ENCODE measurements at places on chromosomes 11 and 22.

GRCh38 chr11:62141111-62142042 lies 17.6 kb downstream of the INCENP start:
- no peak for DNase-seq

- DNase-seq = no peak
Measured at GRCh38 chr11:113397212-113397611, 9.6 kb downstream of the ANKK1 start.

GRCh38 chr22:28053896-28054818 lies 135.1 kb upstream of the PITPNB start:
- DNase-seq = no peak

GRCh38 chr22:17086296-17086695 lies 1.5 kb downstream of the IL17RA start:
- DNase-seq = no peak

- DNase-seq = no peak
Measured at GRCh38 chr22:36330655-36331305, 57.0 kb downstream of the MYH9 start.

GRCh38 chr22:43560651-43561050 lies 148.8 kb downstream of the MPPED1 start:
- DNase-seq = no peak

DNA sequence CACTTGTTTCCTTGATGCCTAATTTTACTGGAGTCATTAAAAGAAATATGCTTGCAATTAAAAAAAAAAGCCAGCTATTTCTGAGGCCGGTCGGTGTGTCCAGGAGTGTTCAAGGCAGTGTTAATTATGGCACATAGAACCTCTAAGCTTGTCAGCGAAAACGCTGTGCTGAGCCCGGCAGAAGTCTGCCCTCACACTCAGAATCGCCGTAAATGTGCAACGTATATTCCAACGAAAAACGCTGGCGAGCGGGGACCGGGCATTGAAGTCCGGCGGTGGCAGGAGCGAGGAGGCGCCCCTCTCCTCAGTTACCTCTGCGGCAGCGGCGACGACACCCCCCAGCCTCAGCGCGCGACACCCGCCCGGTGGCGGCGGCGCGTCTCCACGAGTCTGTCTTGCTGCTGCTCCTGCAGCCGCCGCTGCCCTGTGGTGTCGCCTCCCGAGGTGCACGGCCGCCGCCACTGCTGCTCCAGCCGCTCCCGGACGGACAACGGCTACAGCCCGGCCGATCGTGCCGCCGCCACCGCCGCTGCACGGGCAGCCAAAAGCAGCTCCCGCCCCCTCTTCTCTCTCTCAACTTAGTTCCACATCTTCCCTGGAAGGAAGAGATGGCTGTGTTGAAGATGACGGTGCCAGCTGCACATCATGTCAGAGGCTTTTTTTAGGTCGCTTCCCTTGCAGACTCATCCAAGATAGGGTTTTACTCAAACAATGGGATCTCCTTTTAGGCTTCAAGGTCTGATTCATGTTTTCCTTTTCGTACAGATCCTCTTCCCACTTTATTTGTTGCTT lies 56.0 kb downstream of the JAM3 start:
- no peak for DNase-seq

GRCh38 chr11:84626256-84626655 lies 1000.9 kb downstream of the DLG2 start:
- DNase-seq = no peak

DNA sequence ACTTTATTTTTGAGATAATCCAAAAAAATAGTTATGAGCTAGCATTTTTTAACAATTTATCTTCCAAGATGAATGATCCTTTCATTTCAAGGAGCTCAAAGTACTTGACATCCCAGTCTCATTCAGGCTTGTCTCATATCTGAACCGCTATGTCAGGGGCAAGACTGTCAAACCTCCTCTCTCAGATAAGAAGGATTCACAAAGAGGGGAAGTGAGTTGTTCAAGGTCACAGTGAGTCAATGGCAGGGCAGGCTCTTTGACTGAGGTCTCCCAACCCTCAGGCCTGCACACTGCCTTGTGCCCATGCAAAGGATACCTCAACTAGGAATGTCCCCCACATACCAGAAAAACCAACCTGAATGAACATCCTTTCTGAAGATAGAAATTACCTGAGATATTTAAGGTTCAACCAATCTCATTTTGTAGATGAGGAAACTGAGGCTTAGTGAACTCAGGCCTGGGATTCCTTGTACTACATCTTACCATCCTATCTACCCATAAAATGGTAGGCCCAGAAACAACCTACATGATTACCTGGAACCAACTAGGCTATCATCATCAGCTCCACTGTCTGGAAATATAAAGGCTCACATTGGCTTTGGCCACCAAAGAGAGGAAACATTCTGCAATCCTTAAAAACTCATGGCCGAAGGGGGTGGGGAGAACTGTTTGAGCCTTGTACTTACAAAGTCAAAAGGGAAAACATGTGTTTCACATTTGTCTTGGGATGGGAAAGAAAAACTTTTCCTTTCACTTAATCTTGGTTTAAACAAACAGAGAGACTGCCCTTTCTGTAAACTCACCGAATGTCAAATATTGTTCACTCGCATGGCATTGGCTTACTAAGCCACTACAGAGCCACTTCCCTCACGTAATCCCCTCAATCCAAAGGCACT lies 51.1 kb downstream of the LIF start:
- DNase-seq = no peak

DNA sequence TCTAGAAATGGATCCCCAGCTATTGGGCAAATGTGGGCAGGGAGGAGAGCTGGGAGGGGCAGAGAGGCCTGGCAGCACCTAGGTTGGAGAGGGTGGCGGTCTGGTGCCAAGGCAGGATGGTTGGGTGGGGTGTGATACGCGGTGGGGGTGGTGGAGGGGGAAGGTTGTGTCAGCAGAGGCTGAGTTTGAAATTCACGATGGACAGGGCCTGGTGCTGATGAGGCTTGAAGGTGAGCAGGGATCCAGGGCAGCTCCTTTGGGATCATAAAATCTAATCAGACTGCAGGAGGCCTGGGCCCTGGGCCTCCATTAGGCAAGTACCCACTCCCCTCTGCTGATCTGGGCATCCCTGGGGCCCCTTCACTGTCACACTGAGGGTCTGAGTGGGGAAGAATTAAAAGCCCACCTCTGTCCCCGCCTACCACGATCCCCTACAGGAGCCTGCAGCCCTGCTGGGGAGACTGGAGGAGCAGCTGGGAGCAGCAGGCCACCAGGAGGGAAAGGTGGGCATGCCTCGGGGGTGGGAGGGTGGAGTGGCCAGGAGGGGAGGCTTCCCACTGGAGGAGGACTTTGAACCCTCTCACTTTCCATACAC lies 24.0 kb downstream of the IGLL1 start:
- no peak for DNase-seq

- DNase-seq = peak; percentile 89
Measured at GRCh38 chr22:19522190-19522880, 1.9 kb downstream of the CLDN5 start.

- no peak for DNase-seq
Measured at GRCh38 chr11:21640491-21640890, 552.4 kb upstream of the ANO5 start.

- no peak for DNase-seq
Measured at GRCh38 chr22:47367993-47368945, 605.8 kb downstream of the TBC1D22A start.

- peak; percentile 54 for DNase-seq
Measured at GRCh38 chr11:73956876-73957653, 6.2 kb downstream of the DNAJB13 start.

DNA sequence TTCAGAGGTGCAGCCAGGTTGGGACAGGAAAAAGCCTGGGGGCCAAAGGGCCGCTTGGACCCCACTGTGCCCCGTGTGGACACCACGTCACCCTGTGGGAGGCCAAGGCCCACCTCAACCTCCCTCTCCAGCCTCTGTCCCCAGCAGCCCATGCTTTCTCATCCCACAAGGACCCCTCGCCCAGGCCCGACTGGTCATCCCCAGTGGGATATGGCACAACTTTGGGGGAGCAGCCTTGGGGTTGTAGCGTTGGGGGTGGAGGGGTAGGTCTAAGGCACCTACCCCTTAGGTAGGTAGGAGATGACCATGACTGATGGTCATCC lies 44.0 kb downstream of the IGF2 start:
- no peak for DNase-seq

- DNase-seq = no peak
Measured at GRCh38 chr22:27080863-27081262, 423.5 kb downstream of the MIAT start.

DNA sequence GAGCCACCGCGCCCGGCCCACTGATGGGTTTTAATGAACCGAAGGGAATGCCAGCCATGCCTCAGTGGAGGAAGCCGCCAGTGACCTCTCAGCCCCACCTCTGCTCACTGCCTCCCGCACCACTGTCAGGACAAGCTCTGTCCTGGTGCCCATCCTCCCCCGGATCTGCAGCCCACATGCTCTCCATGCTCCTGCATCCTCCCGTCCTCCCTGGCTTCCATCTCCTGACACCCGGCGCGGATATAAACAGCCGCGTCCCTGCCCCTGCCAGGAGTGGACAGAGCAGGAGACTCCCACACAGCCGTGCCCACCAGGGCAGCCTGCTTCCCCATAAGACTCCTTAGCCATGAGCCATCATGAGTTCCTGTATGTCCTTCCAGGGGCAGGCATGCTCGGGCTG lies 26.9 kb downstream of the MACROD1 start:
- no peak for DNase-seq

DNA sequence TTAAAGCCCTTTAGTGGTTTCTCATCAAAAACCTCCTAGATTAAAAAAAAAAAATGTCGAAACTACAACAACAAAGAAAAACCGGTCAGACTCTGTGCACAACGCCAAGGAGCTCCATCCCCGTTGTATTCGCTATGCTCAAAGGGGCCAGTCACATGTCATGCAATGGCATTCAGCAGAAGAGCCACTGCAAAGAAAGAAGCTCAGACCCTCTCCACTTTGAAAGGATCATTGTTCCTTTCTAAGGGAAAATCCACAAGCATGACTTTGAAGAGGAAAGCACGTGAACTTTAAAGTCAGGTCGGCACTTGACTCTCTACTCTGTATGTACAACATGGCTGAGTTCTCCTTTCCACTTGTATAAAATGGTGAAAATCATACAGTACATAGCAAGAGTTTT lies 655.6 kb downstream of the ETS1 start:
- no peak for DNase-seq

Measured in NCI-H1417 (cell line).